ENCODE measurements at places on chromosomes 12 and 14. TPM values are rescaled to one million over a fixed set of nuclear protein-coding genes. Genes with fewer than 3 reads are reported as not detected.

The SLC17A8 gene
- polyA plus RNA-seq, result not detected

The LGR5 gene
- 0.05 TPM for polyA plus RNA-seq

The CCDC177 gene
- not detected for polyA plus RNA-seq

The FAM90A1 gene
- polyA plus RNA-seq, result 0.05 TPM

The RACGAP1 gene
- 57.1 TPM for polyA plus RNA-seq

Data from keratinocyte (primary cell).